ENCODE measurements at places on chromosomes 6 and 20. TPM values are rescaled to one million over a fixed set of nuclear protein-coding genes. Genes with fewer than 3 reads are reported as not detected.

DNA sequence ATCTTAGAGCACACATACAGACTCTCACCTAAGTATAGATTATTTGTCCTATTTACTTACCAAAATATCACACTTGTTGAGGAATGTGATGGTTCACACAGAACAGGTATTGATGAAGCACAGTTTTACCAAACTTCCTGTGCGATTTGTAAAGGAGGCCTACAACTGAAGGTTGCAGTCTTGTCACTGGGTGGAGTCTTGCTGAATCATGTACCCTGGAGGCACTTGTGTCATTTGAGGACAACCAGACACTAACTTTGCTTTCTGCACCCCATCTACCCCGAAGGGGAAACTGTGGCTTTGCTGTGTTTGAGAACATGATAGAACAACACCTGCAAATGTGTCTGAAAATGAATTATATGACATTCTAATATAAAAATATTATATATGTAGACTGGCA lies 32.4 kb upstream of the HINT3 start:
- no peak for DNase-seq
- peak overlapping the region; percentile 4 for H3K4me3 ChIP-seq
- peak overlapping the region; percentile 83 for H3K27ac ChIP-seq
- H3K36me3 ChIP-seq = peaks cover 53% of the 10 kb centered on the region

Gene TOX2
- 0.44 TPM for total RNA-seq

GRCh38 chr6:14455427-14455826 lies 337.9 kb downstream of the CD83 start:
- no peaks in the 10 kb centered on the region for H3K36me3 ChIP-seq
- no peak for DNase-seq
- H3K4me1 ChIP-seq = peaks cover 46% of the 10 kb centered on the region
- no peaks in the 10 kb centered on the region for H3K27me3 ChIP-seq
- H3K4me3 ChIP-seq = no peak overlapping the region
- peak overlapping the region; percentile 80 for H3K27ac ChIP-seq

- H3K36me3 ChIP-seq = no peaks in the 10 kb centered on the region
- H3K4me1 ChIP-seq = no peaks in the 10 kb centered on the region
Observed at GRCh38 chr20:4095639-4096038, 80.3 kb upstream of the RNF24 start.

Gene ABRACL
- total RNA-seq = 103 TPM

GRCh38 chr6:122660296-122660695 lies 50.1 kb downstream of the PKIB start:
- H3K4me3 ChIP-seq = no peak overlapping the region
- no peaks in the 10 kb centered on the region for H3K4me1 ChIP-seq
- no peak overlapping the region for H3K27ac ChIP-seq
- no peaks in the 10 kb centered on the region for H3K36me3 ChIP-seq

Gene TFAP2D
- total RNA-seq = not detected
